ENCODE measurements at places on chromosomes 5 and 9. TPM values are rescaled to one million over a fixed set of nuclear protein-coding genes. Genes with fewer than 3 reads are reported as not detected.

- no peak for DNase-seq
Measured at GRCh38 chr9:83665580-83666200, 42.1 kb downstream of the UBQLN1 start.

Gene FAM200C
- total RNA-seq: 7.0 TPM

DNA sequence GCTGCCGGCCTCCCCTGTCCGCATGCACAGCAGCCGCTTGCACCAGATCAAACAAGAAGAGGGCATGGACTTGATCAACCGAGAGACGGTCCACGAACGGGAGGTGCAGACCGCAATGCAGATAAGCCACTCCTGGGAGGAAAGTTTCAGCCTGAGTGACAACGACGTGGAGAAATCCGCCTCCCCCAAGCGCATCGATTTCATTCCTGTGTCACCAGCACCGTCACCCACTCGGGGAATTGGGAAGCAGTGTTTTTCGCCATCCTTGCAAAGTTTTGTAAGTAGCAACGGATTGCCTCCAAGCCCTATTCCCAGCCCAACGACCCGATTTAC lies 75.3 kb downstream of the PIP5K1B start:
- no peak for DNase-seq

DNA sequence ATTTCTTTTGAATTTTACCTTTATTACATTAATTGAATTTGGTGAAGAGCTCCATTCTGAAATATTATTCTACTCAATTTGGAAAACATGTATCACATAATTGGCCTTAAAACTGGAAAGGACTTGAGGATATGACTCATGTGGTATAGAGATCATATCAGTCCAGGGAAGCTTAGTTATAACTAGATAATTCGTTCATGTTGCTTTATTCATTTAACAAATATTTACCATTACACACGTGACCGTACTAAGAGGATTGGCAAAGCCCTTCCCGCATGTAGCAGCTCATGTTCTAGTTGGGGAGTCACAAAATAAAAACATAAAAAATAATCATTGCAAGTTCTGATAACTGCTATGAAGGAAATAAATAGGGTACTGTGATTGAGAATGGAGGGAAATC lies 1816.5 kb downstream of the MAT2B start:
- DNase-seq: peak; percentile 26

Gene ZNF367
- 9.9 TPM for total RNA-seq

DNA sequence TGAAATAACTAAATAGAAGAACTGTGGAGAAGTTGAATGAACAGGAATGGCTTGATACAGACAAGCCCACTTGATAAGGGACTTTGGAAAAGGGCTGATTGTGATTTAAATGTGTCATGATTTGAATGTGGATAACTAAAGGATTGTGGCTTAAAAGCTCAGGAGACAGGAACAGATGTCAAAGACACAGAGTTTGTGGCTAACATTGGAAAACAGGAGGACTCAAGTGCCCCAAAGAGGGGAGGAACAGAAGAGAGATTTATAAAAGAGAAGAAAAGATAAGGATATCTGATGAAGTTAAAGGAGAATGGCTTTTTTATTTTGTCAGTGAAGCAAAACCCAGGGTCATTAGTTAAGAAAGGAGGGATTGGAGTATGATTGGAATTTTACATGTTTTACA lies 124.2 kb upstream of the TRPM3 start:
- no peak for DNase-seq

DNA sequence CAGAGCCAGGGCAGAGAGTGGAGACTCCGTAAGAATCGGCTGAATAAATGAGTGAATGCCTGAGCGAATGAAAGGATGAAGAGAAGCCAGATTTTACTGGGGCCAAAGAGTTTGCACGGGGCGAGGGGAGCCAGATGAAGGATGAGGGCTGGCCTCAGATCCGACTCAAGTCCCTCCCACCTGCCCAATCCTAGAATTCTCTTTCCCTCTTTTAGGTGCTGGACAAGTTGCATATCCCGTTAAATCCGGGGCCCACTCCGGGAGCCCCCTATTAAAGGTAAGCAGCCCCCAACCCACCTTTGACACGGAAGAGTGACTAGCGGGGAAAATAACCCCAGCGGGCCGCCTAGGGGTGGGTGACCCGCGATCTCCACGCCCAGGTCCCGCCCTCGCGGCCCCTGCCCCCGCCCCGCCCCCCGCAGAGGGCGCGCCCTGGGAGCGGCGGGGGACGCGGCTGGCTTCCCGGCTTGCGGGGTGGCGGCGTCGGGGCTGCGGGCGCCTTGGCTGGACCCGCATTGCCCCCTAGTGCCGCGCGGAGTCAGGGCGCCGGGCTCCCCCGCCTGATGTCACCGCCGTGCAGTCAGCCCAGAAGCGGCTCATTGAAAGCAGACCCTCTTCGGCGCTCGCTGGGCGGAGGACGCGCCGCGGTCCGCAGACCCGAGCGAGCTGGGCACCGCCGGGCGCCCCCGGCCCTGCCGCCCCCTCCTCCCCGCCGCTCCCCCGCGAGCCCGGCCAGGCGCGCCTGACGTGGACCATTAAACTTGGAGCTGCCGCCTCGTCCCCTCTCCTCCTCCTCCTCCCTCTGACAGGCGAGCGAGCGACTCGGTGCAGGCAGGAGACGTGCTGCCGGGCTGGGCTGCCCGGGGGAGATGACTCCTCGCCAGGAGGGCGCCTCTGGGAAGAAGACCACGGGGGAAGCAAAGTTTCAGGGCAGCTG lies at the start of gene ADRA1B:
Gene ADRA1B (plus strand): TSS at position 579 of the 937 bp plus-strand sequence. CDS start 424 bp downstream, outside the sequence.
- DNase-seq: peak; percentile 38

Gene RMRP
- 4,639 TPM for total RNA-seq

Measured in H4 (cell line).